ENCODE measurements at places on chromosomes 1 and 21. TPM values are rescaled to one million over a fixed set of nuclear protein-coding genes. Genes with fewer than 3 reads are reported as not detected.

The HMGN2 gene
- 497 TPM for total RNA-seq

The GJA4 gene
- total RNA-seq: not detected

The C4BPA gene
- 0.16 TPM for total RNA-seq

GRCh38 chr1:183301239-183301638, 115.2 kb downstream of the LAMC2 start:
- no peak overlapping the region for H3K4me3 ChIP-seq
- no peaks in the 10 kb centered on the region for H3K27me3 ChIP-seq
- H3K4me1 ChIP-seq: peaks cover 33% of the 10 kb centered on the region

The THRAP3 gene
- total RNA-seq: 117 TPM

DNA sequence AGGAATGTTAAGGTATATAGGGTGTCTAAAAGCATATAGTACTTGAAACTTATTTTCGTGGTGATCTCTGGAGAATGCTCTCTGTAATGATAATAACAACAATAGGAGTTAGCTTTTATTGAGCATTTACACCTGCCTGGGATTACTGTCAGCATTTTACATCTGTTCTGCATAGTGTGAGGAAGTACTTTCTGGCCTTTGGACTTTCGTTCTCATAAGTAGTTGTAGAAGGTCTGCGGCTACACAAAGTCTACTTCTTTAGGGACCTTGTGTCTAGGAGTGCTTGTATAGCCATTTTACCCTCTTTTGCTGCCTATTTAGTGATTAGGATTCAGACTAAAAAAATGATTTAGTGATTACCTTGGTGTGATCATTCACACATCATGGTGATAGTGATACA, 103.6 kb upstream of the GPR52 start:
- no peak overlapping the region for H3K4me3 ChIP-seq
- H3K4me1 ChIP-seq: peaks cover 4% of the 10 kb centered on the region
- H3K36me3 ChIP-seq: peaks cover 5% of the 10 kb centered on the region
- DNase-seq: no peak
- no peak overlapping the region for H3K27ac ChIP-seq
- H3K27me3 ChIP-seq: no peaks in the 10 kb centered on the region

The NUDT4B gene
- total RNA-seq: not detected

GRCh38 chr1:96521994-96522760, 199.4 kb upstream of the PTBP2 start:
- H3K27me3 ChIP-seq: no peaks in the 10 kb centered on the region
- H3K4me1 ChIP-seq: peaks cover 54% of the 10 kb centered on the region
- no peaks in the 10 kb centered on the region for H3K36me3 ChIP-seq
- H3K4me3 ChIP-seq: no peak overlapping the region

- H3K36me3 ChIP-seq: no peaks in the 10 kb centered on the region
- no peaks in the 10 kb centered on the region for H3K4me1 ChIP-seq
- peaks cover 2% of the 10 kb centered on the region for H3K27me3 ChIP-seq
- no peak overlapping the region for H3K27ac ChIP-seq
- H3K4me3 ChIP-seq: no peak overlapping the region
- no peak for DNase-seq
These were observed 23.2 kb downstream of the LYST start for GRCh38 chr1:235843461-235843961.

DNA sequence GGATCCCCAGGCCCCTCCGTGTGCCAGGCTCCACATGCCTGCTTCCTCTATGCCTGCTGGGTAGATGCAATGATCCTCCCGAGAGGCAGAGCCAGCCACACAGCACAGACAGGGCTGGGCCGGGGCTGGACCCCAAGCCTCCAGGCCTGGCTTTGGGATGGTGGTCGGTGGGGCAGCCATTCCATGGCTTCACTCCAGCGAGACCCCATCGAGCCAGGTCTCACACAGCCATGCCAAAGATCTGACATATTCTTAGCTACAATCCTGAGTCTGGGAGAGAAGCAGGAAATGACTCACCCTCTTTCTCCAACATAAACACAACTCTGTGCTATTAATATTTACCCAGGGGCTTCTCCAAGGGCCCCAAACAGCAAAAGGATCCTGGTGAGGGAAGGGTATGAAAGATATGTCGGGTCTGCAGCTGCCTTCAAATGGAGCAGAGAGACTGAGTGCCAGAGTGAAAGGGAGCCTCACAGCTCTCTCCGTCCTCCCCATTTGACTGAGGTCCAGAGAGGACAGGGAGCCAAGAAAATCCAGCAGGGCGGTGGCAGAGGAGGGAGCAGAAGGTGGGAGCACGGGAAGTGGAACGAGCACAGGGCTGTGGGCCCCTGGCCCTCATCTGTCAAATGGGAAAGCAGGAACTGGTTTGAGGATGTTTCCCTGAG, 639.5 kb downstream of the MATN1 start:
- no peak overlapping the region for H3K4me3 ChIP-seq
- H3K27ac ChIP-seq: peak overlapping the region; percentile 72
- H3K4me1 ChIP-seq: peaks cover 29% of the 10 kb centered on the region

GRCh38 chr1:154767315-154768240, 102.5 kb downstream of the KCNN3 start:
- peaks cover 47% of the 10 kb centered on the region for H3K27me3 ChIP-seq
- peak; percentile 45 for DNase-seq
- no peak overlapping the region for H3K4me3 ChIP-seq
- peaks cover 22% of the 10 kb centered on the region for H3K4me1 ChIP-seq

The FCRLB gene
- 0.59 TPM for total RNA-seq

- H3K4me3 ChIP-seq: no peak overlapping the region
- no peaks in the 10 kb centered on the region for H3K4me1 ChIP-seq
- H3K27me3 ChIP-seq: peaks cover 16% of the 10 kb centered on the region
- no peak overlapping the region for H3K27ac ChIP-seq
These were observed 1.9 kb downstream of the SPRR4 start for GRCh38 chr1:152972196-152972886.

GRCh38 chr21:39852021-39852721, 15.1 kb upstream of the PCP4 start:
- no peaks in the 10 kb centered on the region for H3K27me3 ChIP-seq
- no peak for DNase-seq
- H3K4me1 ChIP-seq: peaks cover 22% of the 10 kb centered on the region
- no peak overlapping the region for H3K4me3 ChIP-seq

- no peak for DNase-seq
- H3K4me1 ChIP-seq: peaks cover 8% of the 10 kb centered on the region
- H3K36me3 ChIP-seq: no peaks in the 10 kb centered on the region
- no peak overlapping the region for H3K27ac ChIP-seq
- no peak overlapping the region for H3K4me3 ChIP-seq
These were observed 298.2 kb upstream of the LRRC7 start for GRCh38 chr1:69269491-69269890.

DNA sequence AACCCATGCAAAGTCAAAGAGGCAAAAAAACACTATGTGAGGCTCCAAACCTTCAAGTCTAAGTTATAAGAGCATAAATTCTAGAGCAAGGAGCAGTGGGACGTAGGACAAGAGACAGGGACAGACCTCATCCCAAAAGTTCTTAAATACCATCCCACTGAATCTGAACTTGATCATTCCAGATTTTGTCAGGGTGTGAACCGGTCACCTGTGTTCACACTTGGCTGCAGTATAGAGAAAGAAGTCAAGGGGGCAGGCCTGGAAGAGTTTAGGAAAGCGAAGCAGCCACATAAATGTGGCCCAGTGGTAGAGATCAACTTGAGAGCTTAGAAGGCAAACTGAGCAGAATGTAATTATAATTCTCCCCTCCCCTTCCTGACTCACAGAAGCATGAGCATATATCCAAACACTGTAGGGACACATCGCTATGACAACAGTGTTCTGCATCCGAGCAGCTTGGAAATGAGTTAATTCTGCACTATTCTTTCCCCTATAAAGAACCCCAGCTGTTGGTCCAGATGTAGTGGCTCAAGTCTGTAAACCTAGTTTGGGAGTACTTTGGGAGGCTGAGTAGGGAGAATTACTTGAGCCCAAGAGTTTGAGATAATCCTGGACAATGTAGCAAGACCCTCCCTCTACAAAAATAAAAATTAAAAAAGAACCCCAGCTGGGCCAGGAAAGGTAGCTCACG, 2.7 kb downstream of the AKR7A2 start:
- peaks cover 23% of the 10 kb centered on the region for H3K36me3 ChIP-seq
- peaks cover 20% of the 10 kb centered on the region for H3K4me1 ChIP-seq
- no peak overlapping the region for H3K27ac ChIP-seq
- H3K27me3 ChIP-seq: no peaks in the 10 kb centered on the region
- no peak for DNase-seq
